ENCODE measurements at places on chromosomes 3 and 15. TPM values are rescaled to one million over a fixed set of nuclear protein-coding genes. Genes with fewer than 3 reads are reported as not detected.

GPR171 gene
- total RNA-seq = not detected

BTLA gene
- not detected for total RNA-seq

CASR gene
- total RNA-seq = not detected

ANKRD63 gene
- total RNA-seq = not detected
